Fibroblast of skin of left quadriceps (primary cell): ENCODE measurements at places on chromosomes 6 and 20.

DNA sequence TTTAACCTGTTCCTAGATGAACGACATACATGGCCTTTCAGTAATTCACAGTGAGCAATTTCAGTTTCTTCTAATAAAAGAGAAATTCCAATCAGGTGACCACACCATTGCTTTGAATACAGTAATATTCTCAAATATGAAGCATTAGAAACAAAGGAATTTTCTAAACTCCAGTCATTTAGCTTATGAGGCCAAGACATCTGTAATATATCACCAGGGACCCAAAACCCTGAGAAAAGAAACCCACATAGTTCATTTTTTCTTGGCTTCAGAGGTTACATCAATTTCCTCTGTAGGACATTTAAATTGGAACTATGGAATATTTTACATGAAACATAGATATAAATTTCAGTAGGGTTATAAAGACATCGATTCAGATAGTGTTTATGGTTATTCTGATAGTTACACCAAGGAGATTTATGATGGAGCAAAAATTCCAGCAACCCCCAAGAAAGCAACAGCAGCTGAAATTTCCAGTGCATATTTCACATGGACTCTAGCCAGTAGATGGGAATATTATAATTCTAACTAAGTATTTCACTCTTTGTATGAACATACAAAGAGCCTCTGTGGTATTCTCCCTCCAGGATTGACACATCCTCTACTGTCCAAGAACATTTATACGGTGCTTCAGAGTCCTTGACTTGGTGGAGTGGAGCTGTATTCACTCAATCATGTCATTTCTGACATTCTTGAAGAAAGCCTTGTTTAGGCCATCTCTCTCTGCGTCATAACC lies 82.9 kb downstream of the ADGRG6 start:
- peak; percentile 94 for DNase-seq

GRCh38 chr6:108896111-108896661 lies 48.0 kb downstream of the ARMC2 start:
- DNase-seq, result peak; percentile 77

GRCh38 chr20:42894483-42894882 lies 295.2 kb downstream of the PTPRT start:
- DNase-seq, result no peak

DNA sequence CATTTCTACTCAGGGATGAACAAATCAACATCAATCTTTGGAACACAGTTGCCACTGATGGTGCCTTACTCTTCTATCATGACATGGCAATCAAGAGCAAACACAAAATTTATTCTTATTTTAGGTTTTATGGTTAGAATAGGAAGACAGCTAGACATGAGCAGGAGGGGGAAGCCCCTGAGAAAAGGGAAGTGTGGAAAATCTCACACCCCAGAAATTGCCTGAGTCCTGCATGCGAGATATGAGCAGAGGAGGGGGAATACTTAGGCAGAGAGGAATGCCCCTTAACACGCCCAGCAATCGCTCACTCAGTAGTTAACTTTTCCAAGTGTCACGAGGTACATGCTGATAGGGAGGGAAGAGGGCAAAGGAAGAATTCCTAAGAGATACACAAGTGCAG lies 79.3 kb downstream of the PLG start:
- DNase-seq, result no peak

DNA sequence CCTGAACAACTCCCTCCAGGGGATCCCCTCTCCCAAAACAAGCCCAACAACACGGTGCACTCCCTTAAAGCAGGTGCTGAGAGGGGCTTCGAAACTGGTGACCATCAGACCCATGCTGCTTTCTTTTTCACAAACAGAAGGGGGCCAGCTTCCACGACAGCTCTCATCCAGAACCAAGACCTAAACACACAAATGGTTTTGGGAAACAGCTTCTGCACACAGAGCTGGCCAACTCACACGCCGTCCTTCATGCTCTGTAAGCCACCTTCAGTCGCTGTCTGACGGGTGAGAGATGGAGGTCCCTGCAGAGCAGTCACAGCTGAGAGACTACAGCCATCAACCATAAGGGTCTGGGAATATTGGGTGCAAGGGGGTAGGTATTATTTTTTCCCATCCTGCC lies 76.3 kb downstream of the ZMYND8 start:
- DNase-seq, result no peak

GRCh38 chr6:160042014-160042773 lies 73.3 kb downstream of the IGF2R start:
- DNase-seq, result no peak

- no peak for DNase-seq
Measured at GRCh38 chr6:156880913-156881312, 103.7 kb downstream of the ARID1B start.

- no peak for DNase-seq
Measured at GRCh38 chr6:107730683-107731314, 93.3 kb downstream of the SCML4 start.

- no peak for DNase-seq
Measured at GRCh38 chr6:16305788-16306187, 67.4 kb downstream of the GMPR start.

DNA sequence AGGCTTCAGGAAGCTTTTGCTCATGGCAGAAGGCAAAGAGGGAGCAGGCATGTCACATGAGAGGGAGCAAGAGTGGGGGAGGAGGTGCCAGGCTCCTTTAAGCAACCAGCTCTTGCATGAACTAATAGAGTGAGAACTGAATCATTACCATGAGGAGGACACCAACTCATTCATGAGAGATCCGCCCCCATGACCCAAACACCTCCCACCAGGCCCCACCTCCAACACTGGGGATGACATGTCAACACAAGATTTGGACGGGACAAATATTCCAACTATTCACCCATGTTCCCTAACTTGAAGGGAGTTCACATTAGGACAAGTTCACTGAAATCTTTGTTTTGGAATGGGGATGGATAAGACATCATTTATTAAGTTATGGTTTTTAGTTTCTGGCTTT lies 155.2 kb upstream of the ESR1 start:
- DNase-seq, result no peak

DNA sequence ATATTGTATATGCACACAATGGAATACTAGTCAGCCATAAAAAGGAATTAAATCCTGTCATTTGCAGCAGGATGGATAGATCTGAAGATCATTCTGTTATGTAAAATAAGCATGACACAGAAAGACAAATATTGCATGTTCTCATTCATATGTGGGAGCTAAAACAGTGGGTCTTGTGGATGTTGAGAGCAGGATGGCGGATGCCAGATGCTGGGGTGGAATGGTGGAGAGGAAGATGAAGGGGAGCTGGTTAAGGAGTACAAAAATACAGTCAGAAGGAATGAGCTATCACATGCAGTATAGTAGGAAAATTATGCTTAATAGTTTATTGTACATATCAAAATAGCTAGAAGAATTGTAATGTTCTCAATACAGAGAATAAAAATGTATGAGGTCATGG lies 41.8 kb downstream of the THBS2 start:
- no peak for DNase-seq

DNA sequence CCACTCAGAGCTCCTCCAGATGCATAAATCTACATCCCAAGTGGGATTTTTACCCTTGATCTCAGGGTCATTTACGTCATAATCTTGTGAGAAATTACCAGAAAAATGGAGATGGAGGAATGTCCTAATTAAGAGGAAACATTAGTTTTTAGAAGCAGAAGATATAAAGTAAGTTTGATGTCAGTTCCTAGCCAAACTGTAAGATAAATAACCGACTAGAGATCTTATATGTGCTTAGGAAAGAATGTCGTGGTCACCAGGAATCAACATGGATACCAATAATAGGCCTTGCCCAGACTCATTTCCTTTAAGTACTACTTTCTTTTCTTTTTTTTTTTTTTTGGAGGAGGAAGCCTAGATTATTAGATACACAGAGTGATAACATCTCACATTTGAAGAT lies 186.9 kb downstream of the UTRN start:
- peak; percentile 39 for DNase-seq

- no peak for DNase-seq
Measured at GRCh38 chr6:105069821-105070445, 109.9 kb downstream of the POPDC3 start.

DNA sequence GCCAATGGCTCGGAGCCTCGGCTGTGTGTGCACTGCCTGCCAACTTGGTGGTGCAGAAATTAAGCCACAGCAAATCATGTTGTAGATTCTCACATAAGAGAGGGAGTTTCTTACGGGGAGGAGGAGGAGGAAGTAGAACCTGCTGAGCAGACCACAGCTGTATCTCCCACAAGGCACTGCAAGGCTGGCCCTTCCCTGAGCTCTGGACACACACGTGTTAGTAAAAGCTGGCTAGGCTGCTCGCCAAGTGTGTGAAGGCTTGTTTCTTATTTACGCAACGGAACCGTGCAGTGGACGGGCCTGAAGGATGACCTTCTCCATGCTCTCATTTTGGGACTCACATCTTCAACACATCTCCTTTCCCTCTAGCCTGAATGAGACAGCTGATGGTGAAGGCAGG lies 15.7 kb upstream of the QKI start:
- DNase-seq, result no peak

GRCh38 chr6:159480471-159480870 lies 212.6 kb downstream of the SOD2 start:
- no peak for DNase-seq

GRCh38 chr6:155171747-155172449 lies 91.9 kb upstream of the CLDN20 start:
- no peak for DNase-seq

- DNase-seq, result peak; percentile 20
Measured at GRCh38 chr6:161066511-161066910, 74.9 kb downstream of the MAP3K4 start.

- no peak for DNase-seq
Measured at GRCh38 chr20:19767070-19767469, 9.0 kb downstream of the RIN2 start.

DNA sequence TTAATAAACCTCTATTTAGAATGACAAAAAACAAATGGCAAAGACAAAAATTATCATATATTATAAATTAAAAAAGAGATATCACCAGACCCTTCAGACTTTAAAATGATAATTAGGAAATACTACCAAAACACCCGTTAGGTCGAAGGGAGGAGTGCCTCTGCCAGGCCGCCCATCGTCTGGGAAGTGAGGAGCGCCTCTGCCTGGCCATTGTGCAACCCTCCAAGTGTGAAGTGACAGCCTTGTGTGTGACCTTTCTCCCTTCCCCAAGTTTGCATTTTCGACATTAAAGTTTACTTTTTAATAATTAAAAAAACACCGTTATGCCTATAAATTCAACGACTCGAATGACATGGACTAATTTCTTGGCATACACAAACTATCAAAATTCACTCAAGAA lies 64.5 kb upstream of the TASP1 start:
- no peak for DNase-seq

DNA sequence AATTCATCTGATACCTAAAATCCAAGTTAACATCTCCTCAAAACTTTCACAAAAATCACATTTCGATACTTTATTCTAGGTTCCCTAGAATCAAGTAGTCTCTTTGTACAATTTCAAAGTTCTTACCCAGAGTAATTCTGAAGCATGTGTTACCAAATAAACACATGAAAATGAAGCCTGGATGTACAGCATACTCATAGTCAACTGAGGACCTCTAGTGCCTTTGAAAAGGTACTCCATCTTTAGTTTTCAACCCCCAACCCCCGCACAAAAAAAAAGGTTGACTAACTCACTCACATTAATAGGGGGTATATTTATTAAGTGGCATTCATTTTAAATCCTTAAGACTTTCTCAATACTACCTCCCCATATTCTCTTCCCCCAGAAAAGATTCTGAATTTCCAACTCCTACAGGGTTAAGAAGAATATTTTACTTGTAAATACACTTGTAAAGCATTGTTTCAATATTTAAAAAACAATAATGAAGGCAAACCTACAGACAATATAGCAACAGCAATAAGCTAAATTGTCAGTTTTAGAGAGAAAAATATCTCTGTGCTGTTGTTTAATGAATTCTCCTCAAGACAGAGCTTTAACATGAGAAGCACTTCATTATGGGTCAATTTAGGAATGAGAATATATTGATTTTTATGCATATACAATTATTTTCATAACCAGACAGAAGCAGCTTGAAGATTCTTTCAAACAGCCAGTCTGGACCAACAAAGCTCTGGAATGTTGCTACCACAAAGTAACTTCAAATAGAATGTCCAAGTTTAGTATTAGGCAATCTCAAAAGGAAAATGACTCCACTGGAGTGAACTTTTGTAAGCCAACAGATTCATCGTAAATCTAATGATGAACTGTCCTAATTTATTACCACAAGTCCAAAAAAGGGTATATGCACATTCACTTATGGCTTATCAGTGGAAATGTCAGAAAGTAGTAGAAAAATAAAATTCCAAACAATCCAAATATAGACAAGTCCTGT lies 3.3 kb downstream of the PLN start:
- DNase-seq, result peak; percentile 54

DNA sequence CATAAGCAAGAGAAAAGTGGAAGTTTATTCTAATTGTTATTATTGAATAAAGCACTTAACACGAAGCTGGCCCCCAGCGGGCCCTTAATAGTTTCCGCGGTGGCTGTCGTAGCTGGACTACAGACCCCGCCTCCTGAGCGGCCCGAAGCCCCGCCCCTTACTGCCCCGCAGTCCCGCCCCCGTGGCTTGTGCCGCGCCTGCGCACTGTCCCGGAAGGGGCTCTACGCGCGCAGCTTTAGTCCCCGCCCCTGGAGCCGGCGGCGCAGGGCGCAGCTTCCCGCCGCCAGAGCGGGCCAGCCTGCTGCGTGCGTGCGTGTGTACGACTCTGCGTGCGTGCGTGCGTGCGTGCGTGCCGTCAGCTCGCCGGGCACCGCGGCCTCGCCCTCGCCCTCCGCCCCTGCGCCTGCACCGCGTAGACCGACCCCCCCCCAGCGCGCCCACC lies at the start of gene VAPB:
VAPB (plus strand) TSS at position 348 of the 442 bp plus-strand sequence. CDS start 231 bp downstream, outside the sequence.
- DNase-seq, result peak; percentile 90

GRCh38 chr6:168823397-168824212 lies 382.6 kb downstream of the SMOC2 start:
- no peak for DNase-seq

- peak; percentile 53 for DNase-seq
Measured at GRCh38 chr6:151292974-151293687, 53.4 kb downstream of the AKAP12 start.

GRCh38 chr6:157773248-157773773 lies 49.7 kb upstream of the SNX9 start:
- no peak for DNase-seq

GRCh38 chr6:121584586-121585369 lies 149.3 kb downstream of the GJA1 start:
- peak; percentile 32 for DNase-seq

- DNase-seq, result no peak
Measured at GRCh38 chr6:20246125-20246524, 33.9 kb upstream of the MBOAT1 start.

GRCh38 chr6:75824160-75824559 lies 75.1 kb downstream of the MYO6 start:
- DNase-seq, result no peak

DNA sequence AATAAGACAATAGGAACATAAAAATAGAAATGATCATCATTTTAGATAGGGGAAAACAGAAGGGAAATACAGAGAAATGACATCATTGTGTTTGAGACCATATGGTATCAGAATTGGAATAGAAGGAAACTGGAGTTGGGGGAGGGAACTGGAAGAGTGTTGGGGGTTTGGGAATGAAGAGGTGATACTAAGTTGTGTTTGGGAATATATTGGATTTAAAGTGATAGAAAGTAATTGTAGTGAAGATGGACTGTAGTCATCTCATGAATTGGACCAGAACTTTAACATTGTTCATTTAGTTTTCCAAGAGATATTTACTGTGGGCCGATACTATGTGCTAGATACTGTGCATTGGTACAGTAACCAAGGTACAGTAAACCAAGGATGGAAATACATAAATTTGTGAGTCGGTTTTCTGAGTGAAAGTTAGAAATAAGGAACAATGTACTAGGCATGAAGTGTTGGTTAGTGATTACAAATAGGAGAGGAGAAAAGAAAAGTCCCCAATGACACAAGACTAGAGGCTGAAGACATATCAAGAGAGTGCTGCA lies 32.3 kb downstream of the KCNQ5 start:
- no peak for DNase-seq
